AG08396 (cell line): ENCODE measurements at places on chromosomes 4 and X.
A peak's percentile ranks its signal among the peaks of the same experiment; 100 is the strongest.

DNA sequence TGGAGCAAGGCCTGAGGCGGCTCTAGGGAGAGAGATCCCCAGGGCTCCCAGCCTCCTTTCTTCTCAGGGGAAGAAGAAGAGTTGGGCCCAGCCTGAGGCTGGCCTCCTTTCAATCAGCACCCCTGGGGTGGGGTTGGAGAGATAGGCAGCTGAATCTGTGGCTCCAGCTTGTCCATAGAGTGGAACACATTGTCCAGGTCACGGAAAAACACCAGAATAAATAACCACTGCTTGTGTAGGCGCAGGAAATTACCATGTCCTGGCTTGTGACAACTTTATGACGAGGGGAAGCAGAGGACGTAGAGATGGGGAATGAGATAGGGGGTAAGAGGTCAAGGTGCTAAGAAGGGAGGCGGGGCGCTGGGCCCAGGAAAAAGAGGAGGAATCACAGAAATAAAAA, 80.8 kb upstream of the EFNB1 start:
- no peak for DNase-seq

DNA sequence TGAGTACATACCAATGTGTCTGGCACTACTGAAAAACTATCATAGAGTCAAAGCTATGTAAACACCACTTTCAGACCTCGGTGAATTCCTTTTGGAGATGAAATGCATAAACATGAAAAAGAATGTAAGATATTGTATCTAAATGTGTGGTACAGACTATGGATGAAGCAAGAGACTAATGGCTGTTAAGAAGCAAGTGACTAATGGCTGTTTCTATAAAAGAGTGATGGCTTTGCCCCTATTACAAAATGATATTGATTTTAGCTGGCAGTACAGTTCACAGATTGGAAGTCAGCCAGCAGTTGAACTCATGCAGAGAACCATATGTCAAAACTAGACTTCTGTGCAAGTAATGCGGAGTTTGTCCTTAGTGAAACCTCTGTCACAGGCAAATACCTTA, 359.3 kb downstream of the GRXCR1 start:
- DNase-seq: no peak

DNA sequence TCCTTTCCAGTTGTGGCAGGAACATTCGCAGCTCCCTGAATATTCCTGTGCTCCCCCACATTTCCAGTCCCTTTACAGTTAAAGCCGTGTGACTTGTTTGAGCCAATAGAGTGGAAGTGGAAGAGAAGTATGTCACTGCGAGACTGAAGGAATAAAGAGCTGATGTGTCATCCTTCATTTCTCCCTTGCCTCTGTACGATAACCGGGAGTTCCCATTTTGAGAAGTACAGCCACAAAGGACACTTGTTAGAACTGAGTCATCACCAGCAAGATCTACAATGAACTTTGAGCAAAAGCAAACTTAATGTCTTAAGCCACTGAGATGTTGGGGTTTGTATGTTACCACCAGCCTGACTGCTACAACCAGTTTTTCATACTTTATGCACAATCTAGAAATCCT, 92.3 kb downstream of the SPRY1 start:
- peak; percentile 34 for DNase-seq

GRCh38 chrX:119635799-119636198, 29.6 kb upstream of the NKRF start:
- no peak for DNase-seq

GRCh38 chr4:119136546-119136945, 914 bp downstream of the MYOZ2 start:
- no peak for DNase-seq

DNA sequence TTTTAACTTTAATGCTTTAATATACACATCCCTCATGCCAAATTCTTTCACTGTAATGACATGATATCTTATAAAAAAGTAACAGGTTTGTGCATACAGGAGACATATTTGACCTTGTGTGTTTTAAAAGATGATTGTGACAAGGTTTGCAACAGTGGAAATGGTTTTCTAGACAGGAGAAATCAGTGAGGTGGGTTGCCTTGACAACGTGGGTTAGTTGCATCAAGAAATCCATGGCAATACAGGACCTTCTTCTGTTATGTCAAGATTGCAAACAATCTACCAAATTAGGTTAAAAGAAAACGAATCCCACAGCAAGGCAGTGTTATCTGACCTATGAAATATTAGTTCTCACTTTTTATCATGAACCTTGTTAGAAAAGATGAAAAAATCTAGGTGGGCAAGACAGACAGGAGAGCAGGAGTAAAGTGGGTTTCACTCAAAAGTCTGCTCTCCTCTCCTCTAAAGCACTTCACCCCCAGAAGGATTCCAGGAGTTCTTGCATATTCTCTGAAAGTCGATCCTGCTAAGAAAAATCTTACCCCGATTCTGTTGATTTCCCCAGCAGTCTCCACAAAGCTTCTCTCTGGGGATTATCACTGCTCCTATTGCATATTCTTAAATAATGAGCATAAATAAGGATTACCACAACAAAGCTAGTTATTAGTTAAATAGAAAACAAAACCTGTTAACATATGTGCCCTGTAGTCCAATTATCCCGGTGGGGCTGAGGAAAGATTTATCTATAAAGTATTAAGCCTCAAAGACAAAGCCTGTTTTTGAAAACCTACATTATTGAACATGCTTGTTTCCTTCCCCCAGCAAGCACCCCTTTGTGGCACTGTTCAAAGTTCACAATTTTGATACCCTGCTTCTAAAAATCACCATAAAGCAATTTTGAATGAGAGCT, 71.0 kb downstream of the TMA16 start:
- DNase-seq: no peak

GRCh38 chrX:69222103-69223090, 57.1 kb upstream of the PJA1 start:
- DNase-seq: peak; percentile 82

GRCh38 chrX:71128915-71129765, 10.7 kb downstream of the MED12 start:
- peak; percentile 66 for DNase-seq

GRCh38 chr4:152503653-152504290, 32.1 kb downstream of the FBXW7 start:
- DNase-seq: no peak
